ENCODE measurements at places on chromosomes 2 and 18.
A peak's percentile ranks its signal among the peaks of the same experiment; 100 is the strongest.

DNA sequence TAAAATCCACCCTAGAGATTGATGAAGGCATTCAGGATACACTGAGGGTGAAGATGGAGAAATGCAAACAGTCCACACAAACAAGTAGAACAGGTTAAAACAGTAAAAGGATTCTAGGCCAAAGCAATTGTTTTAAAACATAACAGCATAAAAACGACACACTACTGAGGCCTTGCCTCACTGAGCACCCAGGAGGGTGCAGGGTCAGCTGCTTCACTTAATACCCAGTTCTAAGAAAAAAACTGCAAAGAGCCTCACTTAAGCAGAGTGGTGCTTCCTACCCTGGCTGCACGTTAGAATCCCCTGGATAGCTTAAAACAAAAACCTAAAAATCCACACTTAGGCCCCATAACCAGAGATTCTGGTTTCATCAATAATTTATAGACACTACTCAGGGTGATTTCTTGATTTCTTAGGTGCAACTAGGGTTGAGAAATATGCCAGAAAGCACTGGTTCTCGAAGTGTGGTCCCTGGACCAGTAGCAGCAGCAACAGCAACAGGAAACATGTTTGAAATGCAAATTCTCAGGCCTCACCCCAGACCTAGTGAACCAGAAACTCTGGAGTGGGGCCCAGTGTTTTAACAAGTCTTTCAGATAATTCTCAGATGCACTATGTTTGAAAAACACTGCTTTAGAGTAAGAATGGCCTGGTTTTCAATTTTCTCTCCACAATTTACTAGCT, 279.1 kb downstream of the ZEB2 start:
- no peak for DNase-seq

DNA sequence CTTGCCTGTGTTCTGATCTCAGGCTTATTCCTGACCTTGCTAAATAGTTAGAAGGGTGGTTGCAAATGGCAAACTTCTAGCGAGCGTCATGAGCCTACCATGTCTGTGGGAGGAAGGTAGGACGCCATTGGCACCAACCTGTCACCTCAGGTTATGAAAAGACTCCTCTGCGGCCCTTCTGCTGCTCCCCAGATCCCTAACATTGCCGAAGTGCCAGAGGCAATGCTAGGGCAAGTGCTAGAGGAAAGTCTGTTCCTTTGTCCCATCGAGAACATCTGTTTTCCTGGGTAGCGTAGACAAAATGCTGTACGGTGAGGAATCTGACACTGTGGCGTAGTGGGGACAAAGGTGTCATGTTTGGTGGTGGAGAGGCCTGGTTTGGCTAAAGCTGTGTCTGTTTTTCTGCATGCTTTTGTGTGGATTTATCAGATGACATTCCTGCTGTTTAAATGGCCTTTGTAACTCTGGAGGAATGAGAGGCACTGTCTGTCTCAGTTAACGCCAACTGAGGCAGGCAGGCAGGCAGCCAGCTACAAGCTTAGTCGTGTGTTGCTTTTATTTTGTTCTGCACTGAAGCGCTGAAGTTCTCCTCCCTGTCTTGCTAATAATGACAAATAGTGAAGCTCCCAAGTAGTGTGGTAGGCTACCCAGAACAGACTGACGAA, 94.1 kb downstream of the PRPF40A start:
- DNase-seq = no peak

GRCh38 chr2:8453904-8454302, 228.0 kb upstream of the ID2 start:
- no peak for DNase-seq

DNA sequence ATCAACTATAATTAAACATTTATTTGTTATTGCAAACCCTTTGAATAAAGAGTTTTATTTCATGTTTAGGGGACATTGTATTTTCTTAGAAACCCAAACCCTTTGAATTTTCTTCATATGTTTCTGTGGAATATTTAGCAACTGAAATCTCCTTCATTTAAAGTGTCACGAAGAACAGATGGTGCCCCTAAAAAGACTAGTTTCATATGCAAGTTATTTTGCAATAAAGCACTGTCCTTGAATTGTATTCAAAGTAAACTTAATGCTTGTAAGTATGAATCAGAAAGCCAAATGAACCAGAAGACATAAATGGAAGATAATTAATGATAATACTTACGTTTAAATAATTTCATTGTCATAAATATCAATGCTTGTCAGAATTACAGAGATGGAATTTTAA, 151.9 kb upstream of the CWC22 start:
- DNase-seq = no peak

DNA sequence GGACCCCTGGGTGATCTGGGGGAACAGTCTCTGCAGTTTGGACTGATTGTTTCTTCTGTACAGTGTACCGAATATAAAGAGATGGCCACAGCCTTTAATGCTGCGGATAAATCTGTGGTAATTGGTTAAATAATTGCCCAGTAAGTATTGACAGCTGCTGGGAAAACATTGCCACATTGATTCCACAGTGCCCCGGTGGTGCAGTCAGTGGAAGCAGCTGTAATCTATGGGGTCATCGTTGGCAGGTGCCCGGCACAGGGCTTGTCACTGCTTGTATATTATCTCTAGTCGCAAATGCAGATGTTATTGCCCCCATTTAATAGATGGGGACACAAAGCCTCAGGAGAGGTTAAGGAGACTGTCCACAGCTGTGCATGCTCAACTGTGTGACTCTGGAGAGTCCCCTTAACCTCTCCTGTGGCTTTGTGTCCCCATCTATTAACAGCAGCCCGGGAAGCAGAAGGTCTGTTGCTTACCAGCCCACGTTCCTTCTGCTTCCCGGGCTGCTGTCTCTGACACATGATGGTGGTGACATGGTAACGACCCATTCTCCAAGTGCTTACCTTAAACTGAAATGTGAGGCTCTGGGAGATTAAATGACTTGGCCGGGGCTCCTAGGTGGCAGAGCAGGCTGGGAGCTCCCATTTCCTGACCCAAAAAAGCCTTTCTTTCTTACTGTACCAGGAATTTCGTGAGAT, 76.9 kb downstream of the NCK2 start:
- no peak for DNase-seq

DNA sequence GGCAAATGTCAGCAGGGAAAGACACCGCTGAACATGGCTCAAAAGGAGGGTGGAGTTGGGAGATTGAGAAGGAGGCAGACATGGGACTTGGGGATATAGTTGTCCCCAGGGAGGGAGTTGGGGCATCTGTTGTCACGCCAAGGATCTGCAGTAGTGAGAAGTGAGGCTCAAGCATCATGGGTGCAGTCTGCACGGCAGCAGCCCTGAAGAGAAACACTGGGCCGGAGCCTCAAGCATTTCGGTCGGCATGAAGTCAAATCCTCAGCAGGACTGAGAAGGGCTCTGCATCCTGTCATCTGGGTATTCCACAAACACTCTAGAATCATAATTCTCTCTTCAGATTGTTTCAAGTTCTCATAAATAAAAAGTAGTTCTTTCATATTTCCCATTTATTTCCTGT, 132.7 kb upstream of the DAPL1 start:
- no peak for DNase-seq

DNA sequence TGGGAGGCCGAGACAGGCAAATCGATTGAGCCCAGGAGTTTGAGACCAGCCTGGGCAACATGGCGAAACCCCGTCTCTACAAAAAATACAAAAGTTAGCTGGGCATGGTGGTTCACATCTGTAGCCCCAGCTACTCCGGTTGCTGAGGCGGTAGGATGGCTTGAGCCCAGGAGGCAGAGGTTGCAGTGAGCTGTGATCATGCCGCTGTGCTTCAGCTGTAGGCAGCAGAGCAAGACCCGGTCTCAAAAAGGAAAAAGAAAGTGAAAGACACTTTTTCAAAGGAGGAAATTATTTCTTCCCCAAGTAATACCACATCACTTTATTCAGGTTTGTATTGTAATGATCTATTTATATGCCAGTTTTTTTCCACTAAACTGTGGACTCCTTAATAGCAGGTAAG, 35.7 kb upstream of the TAF4B start:
- peak; percentile 62 for DNase-seq

GRCh38 chr2:62409442-62409841, 96.6 kb downstream of the TMEM17 start:
- no peak for DNase-seq

- DNase-seq = no peak
These were observed 599.1 kb upstream of the FSHR start for GRCh38 chr2:49753344-49753985.

GRCh38 chr2:230974096-230974913, 21.6 kb upstream of the SPATA3 start:
- DNase-seq = peak; percentile 85

DNA sequence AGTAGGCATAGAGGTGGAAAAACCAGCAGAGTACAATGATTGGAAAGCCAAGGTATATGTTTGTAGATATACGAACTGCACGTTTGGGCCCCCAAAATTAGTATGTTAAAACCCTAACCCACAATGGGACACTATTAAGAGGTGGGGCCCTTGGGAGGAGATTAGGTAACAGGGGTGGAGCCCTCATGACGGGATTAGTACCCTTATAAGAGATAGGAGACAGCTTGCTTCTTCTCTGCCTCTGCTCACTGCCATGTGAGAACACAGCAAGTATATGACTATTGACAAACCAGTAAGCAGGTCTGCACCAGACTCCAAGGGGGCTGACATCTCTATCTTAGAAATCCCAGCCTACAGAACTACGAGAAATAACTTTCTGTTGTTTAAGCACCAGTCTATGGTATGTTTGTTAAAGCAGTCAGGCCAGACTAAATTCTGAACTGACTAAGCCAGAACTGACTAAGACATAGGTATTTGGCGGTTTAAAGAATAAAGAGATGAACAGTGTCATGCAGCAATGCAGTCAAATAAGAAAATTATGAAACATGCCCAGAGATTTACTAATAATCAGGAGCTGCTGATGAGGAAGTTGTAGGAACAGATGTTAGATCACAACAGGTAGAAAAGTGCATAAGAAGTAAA, 182.9 kb downstream of the DYM start:
- DNase-seq = no peak

DNA sequence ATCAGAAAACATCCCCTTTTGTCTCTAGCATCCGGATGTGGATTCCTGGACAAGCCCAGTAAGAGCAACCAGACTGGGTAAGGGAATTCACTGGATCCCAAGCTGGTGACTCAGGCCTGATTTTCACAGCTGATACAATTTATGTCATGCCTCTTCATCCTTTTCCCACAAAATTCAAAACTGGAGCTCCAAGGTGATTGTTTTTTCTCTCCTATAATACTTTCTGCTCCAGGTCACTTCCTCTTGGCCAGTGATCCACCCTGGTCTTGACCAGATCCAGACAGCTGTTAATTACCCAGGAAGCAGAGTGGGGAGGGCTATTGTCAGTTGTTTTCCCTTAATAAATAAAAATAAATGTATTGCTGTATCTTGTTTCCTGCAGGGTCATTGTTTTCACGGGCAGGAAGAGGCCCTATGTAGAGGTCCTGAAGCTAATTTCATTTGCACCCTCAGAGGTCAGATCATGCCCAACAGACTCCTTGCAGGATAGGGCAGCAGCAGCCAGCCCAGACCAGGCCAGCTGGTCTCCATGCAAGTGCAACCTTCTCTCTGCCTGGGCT, 57.6 kb downstream of the EVA1A start:
- DNase-seq = no peak

- DNase-seq = no peak
These were observed 87.6 kb downstream of the MGAT5 start for GRCh38 chr2:134341476-134341875.

- DNase-seq = no peak
These were observed 417.8 kb upstream of the SPHKAP start for GRCh38 chr2:228599297-228599696.

DNA sequence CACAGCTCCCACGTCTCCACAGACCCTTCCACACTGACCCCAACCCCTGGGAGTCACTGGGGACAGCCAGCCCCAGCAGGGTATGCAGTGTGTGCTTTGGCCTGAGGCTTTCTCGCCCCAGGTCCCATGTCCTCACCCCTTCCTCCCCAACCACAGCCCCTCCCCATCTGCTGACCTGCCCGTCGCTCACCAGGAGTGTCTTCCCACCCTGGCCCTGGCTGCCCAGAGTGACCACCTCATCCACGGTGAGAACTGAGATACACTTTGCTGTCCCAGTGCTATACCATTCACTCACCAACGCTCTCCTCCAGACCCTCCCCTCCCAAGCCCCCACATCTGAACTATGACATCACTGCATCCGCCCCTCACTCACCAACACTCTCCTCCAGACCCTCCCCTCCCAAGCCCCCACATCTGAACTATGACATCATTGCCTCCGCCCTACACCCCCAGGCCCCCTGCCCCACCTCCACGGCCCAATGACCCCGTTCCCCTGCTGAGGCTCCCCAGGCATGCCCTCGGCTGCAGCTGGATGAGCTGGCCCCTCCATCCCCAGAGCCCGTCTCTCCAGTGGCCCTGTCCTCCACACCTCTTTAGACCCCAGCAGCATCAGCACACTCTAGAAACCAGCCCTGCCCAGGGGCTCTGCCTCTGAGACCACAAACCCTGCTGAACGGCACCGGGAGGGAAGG, 55.2 kb downstream of the ANKMY1 start:
- DNase-seq = no peak

GRCh38 chr18:35525795-35526494, 28.2 kb upstream of the INO80C start:
- DNase-seq = no peak

- no peak for DNase-seq
These were observed 20.7 kb downstream of the RAMP1 start for GRCh38 chr2:237879991-237880560.

- no peak for DNase-seq
These were observed 6.3 kb downstream of the B3GNT2 start for GRCh38 chr2:62202019-62202722.

DNA sequence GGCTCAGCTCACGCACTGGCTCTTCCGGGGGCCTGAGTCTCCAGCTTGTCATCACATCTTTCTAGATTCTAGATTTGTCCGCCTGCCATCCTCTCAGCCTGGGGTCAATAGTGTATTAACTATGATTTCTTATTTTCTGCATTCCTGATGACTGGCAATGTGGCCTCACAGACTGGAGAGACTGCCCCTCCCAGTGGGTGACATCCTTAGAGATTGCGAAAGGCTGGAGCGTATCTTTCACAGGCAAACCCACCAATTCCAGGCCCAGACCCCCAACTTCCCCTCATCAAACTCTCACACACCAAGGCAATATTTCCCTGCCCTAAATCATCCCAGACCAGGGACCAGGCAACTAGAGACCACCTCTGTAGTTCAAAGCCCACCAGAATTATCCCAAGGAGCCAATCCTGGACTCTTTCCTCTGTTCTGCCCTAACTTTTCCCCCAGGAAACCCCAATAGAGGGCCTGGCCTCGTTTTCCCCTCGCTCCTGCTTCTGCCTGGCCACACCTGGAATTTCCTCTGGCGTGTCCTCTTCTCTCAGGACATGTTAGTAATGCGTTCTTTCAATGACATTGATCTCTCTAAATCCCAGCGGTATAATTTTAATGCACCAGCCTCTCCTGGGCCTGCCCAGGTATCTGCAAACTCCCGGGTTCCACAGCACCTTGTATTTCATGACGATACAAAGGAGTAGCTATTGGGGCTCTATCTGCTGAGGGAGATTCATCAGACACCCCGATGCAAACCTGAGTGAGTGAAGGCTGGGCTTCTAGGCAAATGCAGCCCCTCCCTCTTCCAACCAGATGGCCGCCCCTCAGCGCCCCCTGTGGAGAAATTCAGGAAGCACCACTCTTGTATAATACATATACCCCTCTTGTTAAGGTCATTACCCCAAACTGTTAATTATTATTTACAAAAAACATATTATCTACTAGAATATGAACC, 2.4 kb upstream of the KCNF1 start:
- DNase-seq = no peak

- DNase-seq = no peak
These were observed 20.8 kb downstream of the RALBP1 start for GRCh38 chr18:9495916-9496705.

- no peak for DNase-seq
These were observed 246.4 kb upstream of the RAB6C start for GRCh38 chr2:129733041-129733440.

GRCh38 chr2:12948231-12948960, 231.7 kb downstream of the TRIB2 start:
- DNase-seq = no peak

GRCh38 chr2:108351889-108352288, 25.9 kb upstream of the SULT1C4 start:
- DNase-seq = no peak

Data from CD4-positive, alpha-beta T cell treated with Interferon alpha-2 for 1 hour (primary cell).